A549 (cell line): ENCODE measurements at places on chromosomes 6 and 20.

- DNase-seq, result peak; percentile 53
Measured at GRCh38 chr6:6781172-6781872, 192.8 kb downstream of the LY86 start.

GRCh38 chr6:3396503-3397180 is 60.2 kb downstream of the SLC22A23 start:
- DNase-seq, result no peak

- peak; percentile 25 for DNase-seq
Measured at GRCh38 chr6:42086046-42087035, 36.0 kb downstream of the TAF8 start.

GRCh38 chr6:127199470-127199869 is 67.2 kb upstream of the RNF146 start:
- DNase-seq, result no peak

DNA sequence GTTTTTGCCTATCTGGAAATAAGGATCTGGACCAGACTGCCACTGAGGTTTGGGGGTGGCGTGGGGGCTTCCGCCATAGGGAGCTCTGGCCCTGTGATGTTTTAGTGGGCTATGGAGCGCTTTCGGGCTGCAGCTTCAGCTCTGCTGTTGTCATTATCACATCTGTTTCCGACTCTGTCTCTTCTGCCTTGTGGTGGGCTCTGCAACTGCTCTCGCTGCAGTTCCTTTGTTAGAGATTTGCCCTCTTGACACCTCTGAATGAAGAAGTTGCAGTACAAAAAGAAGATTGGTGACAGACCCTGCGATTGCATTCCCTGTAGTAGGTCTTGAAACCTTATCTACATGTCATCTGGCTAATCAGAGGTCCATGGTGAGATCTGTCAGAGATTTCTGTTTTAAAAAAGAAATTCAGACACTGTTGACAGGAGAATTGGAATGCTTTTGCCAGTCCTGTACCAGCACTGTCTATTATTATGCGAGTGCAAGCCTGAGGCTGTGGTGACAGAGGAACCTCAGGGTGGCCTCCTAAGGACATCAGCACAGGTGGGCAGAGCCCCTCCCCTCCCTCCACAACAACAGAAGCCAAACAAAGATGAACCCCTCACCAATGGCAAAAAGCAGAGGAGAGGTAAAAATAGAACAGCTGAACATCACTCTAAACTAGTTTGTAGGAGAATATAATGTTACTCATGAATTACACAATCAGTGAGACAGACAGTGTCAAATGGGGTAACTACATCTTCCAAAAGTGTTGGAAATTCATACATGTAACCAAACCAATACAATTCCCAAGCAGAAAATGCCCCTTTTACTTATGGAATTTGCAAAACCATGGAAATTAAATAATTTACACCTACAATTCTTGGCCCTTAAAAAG is 63.5 kb upstream of the DEFB112 start:
- no peak for DNase-seq

GRCh38 chr6:28145231-28145630 is 3.5 kb downstream of the ZKSCAN8 start:
- DNase-seq, result no peak

DNA sequence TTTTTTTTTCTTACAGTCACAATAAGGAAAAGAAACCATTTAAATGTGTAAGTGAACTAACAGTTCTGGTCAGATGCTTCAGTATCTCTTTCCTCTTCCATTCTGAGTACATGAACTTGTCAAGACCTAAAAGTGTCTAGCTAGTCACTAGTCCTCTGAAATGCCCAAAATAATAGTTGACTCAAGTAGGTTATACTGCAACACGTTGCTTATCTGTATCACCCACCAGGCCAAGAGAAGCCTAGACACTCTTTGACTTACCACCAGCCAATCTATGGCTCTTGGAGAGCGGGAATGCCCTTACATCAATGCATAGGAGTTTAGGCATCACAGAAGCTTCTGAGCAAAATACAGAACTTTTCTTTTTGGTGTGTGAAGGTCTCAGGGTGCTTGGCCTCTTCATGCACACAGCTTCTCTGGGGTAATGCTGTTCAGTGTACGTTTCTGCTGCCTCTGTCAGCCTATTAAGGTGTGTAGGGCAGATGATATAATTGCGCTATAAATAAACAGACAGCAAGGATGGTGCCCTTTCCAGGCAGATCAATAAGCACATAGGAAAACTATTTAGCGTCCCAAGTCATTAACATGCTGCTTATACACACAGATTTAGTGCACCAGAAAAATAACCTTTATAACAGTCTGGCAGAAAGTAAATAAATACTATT is 7.8 kb upstream of the GFOD1 start:
- DNase-seq, result no peak

GRCh38 chr20:61307686-61308476 is 55.8 kb downstream of the CDH4 start:
- no peak for DNase-seq

DNA sequence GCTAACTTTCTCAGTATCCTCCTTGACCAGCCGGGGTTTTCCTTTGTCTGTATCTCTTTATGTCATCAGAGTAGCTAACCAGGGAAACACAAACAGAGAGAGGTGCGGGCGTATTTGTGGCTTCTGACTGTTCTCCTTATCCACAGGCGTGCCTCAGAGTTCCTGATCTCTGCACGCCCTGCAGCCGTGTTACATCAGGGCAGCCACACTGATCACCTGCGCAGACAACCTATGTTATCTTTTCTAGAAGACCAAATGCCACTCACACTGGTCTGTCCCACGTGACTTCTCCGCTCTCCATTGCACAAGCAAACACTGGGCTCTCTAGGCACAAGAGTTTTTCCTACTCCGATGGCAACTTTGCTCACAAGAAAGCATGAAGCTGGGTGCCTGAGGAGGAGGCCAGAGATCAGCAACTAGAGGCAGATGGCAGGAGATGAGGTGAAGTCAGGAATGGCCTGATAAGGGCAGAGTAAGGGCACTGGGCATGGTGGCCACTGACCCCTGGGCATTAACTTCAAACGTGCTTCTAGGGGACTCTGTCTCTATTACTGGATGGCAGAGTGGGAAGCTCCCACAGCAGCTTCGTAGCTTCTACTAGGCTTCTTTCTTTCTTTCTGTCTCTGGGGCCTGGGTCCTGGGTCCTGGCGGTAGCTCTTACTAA is 4.5 kb downstream of the PDE10A start:
- DNase-seq, result no peak

DNA sequence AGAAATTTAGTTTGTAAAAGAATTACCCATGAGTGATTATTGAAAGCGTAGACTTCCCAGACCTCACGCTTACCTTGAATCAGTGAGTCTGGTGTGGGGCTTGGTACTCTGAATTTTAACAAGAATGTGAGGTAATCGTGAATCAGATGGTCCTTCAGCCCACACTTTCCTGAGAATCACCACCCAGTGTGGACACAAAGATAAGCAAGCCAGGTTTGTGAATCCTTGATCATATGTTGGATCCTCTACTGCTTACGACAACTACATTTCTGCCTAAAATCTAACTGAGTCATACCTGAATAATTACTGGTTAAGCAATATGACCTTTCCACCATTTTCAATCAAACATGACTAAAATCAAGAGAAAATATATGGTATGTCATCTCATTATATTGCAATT is 589.3 kb downstream of the TFAP2A start:
- DNase-seq, result no peak

DNA sequence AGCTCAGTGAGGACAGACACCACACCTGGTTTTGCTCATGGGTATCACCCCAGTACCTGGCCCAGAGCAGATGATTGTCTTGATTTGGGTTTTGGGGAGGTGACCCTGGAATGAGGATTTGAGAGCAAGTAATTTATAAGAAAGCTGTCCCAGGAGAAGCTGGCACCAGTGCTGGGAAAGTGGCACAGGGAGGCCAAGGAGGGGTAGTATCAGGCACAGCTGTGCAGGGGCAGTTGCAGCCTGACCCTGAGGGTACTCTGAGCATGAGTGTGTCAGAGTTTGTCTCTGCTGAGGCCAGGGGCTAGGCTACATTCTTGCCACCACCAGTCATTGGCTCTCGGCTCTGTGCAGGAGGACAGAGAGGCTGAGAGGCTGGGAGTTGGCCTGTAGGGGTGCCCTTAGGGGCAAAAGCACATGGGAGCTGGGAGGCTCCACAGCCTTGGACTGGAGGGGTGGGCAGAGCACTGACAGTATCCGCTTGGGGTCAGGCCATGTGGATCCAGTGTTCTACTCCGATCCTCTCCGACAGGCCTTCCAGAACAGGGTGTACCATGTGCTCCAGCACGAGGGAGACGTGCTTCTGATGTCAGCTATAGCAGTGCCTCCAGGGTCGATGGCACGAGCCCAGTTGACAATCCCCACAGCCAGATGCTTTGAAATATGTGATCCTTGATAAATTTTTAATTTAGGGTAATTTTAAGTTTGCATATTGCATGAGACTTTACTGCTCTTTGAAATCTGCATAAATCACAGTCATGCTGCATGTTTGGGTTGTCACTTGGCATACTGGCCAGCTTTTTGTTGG is 121.3 kb downstream of the PHACTR3 start:
- no peak for DNase-seq

- DNase-seq, result no peak
Measured at GRCh38 chr6:6701864-6702263, 113.3 kb downstream of the LY86 start.

DNA sequence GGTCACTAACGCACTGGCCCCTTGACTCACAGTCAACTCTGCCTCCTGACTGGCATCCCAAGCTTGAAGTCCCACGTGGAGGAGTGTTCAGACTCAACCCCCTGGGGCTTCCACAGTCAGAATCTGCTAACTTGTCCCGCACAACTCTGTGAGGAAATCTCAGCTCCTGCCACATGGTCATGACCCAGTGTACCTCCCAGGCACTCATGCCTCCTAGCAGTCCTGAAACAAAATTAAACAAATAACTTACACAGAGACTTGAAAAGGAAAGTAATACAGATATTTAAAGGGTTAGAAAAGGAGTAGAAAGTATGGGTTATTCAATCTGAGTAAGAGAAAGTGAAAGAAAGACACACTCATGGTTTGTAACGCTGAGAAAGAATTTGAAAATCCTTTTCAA is 134.9 kb downstream of the GMDS start:
- no peak for DNase-seq

GRCh38 chr6:156647140-156647784 is 129.9 kb upstream of the ARID1B start:
- DNase-seq, result no peak

DNA sequence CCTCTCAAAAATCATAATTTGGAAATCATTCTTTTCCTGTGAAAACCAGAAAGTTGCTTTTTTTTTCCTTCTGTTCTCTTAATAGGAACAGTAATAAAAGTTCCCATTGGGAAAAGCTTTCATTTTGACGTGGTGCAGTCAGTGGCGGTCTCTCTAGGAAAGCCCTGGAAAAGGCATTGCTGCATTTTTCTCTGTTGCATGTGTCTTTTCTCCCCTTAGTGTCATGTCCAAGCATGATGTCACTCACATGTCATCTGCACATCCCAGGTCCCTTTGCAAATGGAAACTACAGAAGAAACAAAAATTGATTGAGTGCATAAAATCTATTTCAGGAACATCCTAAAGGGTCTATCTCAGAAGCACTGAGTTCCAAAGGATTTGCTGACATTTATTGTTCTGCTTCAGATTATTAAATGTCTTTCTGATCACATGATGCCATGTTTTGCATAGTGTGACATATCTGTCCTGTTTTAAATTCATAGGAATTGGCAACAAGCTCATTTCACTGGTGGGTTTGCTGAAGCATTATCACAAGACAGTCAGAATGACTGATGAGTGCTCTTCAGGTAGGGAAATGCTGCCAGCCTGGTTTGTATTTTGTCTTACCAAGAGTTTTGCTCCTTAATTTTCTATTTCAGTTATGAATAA is 208.7 kb downstream of the SOX4 start:
- DNase-seq, result no peak

GRCh38 chr6:26087284-26088115 is at the start of gene HFE:
HFE (plus strand) TSS chr6:26087429; CDS start chr6:26087441, 12 bp downstream.
- DNase-seq, result peak; percentile 48

GRCh38 chr20:44805979-44806620 is 4.2 kb downstream of the RIMS4 start:
- peak; percentile 25 for DNase-seq

GRCh38 chr20:36988494-36988966 is 37.0 kb upstream of the SAMHD1 start:
- DNase-seq, result no peak

DNA sequence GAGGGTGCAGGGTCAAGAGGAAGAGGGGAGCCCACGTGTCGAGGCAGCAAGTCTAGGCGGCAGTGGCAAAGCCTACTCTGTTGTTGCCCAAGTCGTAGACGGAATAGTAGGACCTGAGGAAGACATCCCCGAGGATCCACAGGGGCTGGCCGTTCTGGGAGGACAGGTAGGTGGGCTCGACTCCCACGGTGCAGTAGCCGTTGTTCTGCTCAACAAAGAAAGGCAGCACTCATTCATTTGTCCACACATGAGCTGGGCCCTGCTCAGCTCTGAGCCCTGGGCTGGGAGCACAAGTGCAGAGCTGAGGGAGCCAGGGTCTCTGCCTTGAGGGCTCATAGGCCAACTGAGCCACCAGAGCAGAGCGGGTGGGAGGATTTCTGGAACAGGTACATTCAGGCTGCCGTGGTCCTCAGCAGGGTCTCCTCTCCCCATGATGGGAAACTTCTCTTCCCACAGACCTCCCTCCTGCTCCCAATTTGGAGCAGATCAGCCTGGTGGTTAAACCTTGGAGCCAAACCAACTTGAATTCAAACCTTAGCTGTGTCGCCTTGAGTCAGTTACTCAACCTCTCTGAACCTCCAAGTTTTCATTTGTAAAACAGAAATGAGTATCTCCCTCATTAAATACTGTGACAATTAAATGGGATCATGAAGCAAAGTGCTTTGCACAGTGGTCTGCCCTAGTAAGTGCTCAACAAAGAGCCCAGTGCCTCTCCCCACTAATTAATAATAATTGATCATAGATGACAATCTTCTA is 1.6 kb upstream of the TFEB start:
- DNase-seq, result no peak

DNA sequence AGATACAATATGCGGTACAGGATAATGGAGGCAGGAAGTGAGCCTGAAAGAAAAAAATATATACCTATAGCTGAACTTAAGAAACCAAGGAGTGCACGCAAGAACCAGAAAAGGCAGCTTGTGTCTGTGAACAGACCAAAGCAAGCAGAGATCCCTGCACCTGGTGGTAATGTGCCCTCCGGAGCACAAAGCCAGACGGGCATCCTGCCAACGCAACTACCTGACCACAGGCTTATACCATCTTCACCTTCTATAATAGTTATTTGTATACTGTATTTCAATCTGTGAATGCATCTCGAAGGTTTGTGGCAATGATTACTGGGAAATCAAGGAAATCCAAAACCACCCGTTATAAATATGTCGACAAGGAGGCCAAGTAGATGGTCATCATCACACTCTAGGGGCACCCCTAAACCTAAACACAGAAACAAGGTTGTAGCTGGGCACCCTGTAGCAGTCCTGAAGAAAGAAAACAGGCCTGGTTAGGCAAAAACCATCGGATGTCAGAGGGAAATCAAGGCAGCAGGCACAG is 801 bp downstream of the FBXL4 start:
- no peak for DNase-seq

GRCh38 chr20:326645-327185 is 1.4 kb downstream of the SOX12 start:
- DNase-seq, result peak; percentile 73

GRCh38 chr6:142255785-142256184 is 46.0 kb upstream of the ADGRG6 start:
- DNase-seq, result no peak

- DNase-seq, result no peak
Measured at GRCh38 chr20:58473453-58474425, 41.5 kb downstream of the APCDD1L start.
